ENCODE measurements at places on chromosomes 1 and 21.

GRCh38 chr1:8848663-8849386, 29.7 kb downstream of the ENO1 start:
- DNase-seq = peak; percentile 98

- peak; percentile 10 for DNase-seq
Observed at GRCh38 chr1:196910215-196910614, 22.4 kb downstream of the CFHR4 start.

DNA sequence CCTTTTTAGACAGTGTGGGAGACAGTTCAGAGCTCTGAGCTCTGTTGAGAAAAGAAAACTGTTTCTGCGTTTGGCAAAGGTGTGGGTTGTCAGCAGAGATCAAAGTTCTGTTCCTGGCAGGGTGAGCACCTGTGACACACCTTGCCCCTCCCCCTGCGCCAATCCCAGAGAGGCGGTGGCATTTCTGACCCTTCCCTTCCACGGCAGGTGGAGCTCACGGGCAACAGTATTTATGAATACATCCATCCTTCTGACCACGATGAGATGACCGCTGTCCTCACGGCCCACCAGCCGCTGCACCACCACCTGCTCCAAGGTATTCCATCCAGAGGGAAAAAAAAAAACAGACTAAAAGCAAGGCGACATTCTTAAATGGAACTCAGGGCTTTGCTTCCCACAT, 20.7 kb downstream of the SIM2 start:
- no peak for DNase-seq

DNA sequence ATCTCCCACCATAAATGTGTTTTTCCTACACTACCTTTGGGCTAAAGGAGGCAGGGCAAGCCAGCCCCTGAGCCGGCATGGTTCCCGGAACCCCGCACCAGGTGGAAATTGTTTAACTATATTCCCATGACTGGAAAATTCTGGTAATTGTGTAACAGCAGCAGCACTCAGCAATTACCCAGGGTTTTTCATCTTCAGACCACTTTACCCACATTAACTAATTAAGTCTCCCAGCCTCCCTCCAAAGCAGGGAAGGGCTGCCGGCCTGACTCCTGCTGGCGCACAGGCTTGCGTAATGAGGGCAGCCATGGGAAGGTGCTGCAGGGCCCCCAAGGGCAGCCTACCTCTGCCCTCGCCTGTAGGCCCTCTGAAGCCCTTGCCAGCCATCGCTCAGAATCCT, 140.7 kb upstream of the VAMP3 start:
- no peak for DNase-seq

DNA sequence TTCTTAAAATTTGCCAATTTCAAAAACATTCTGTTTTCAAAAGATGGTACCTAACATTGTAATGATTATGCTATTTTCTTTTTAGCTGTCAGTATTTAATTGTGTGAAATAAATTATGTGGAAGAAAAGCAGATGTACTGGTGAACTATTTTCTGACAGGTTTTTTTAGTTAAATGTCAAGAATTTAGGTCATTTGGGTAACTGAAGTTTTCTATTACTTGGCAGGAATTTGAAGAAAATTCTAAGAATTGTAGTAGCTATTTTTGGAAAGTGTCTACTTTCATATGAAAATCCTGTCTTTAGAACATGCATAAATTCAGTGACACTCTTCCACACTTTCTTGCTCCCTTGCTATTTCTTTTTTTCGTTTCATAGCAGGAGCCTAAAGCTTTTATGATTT, 28.5 kb upstream of the PTPRC start:
- DNase-seq = no peak

DNA sequence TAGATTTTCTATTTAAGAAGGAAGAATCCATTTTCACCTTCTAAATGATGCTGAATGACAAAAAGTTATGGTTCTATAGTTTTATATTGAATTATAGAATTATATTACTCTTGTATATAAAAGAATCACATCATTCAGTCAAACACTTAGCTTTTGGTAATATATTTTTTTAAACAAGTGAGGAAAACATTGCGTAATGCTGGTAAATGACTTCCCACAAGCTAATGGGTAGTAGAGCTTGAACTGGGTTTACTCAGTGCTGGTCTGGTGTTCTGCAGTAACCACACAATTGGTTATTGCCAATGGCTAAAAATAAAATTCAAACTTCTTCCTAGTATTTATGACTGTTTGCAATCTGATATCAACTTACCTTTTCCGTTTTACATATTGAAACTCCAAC, 10.6 kb upstream of the GIPC2 start:
- DNase-seq = no peak
